Right ventricle myocardium inferior (tissue), 1 donor: ENCODE measurements at places on chromosomes 6 and 20.

DNA sequence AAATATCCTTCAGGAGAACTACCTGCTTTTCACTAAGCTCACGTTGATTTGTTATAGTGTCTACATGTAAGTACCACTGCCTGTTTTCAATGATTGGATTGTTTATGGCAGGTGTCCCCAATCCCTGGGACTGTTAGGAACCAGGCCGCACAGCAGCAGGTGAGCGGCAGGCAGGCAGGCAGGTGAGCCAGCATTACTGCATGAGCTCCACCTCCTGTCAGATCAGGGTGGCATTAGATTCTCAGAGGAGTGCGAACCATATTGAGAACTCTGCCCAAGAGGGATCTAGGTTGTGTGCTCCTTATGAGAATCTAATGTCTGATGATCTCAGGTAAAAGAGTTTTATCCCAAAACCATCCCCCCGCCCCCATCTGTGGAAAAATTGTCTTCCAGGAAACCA, 303.3 kb downstream of the EYA4 start:
- no peak for DNase-seq

DNA sequence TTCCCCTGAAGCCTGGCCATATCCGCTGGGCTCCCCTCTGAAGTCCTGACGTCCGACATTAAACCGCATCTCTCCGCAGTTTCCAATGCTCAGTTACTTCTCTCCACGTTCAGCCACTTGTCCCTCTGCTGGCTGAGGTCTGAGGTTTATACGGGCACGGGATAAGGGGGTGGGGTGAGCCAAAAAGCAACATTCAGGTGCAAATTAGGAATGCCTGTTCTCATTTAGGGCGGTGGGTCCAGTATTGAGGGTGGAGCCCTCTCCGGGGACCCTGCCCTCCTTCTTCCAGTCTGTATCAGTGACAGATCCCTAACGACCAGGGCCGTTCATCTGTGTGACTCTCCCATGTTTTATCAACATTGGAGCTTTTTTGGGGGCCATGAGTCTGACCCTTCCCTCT, 1454.4 kb downstream of the HACE1 start:
- DNase-seq: no peak

DNA sequence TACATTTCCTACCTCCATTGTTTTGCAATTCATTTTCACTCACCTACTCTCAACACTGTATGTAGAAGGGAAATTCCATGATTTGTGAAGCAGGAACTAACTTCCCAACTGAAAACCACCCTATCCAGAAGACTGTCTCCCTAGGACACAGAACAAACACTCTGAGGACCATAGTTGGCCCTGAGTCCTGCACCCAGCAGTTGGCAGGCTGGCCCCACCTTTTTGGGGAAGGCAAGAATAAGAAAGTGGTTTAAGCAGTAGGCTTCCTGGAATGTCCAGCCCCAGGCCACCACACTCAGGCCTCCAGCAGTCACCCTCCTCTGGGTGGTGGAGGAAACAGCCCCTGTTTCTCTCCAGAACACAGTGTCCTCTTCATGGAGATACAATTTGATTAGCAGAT, 258.8 kb downstream of the ARHGAP18 start:
- DNase-seq: no peak

GRCh38 chr6:113600551-113601339, 256.4 kb upstream of the MARCKS start:
- no peak for DNase-seq

DNA sequence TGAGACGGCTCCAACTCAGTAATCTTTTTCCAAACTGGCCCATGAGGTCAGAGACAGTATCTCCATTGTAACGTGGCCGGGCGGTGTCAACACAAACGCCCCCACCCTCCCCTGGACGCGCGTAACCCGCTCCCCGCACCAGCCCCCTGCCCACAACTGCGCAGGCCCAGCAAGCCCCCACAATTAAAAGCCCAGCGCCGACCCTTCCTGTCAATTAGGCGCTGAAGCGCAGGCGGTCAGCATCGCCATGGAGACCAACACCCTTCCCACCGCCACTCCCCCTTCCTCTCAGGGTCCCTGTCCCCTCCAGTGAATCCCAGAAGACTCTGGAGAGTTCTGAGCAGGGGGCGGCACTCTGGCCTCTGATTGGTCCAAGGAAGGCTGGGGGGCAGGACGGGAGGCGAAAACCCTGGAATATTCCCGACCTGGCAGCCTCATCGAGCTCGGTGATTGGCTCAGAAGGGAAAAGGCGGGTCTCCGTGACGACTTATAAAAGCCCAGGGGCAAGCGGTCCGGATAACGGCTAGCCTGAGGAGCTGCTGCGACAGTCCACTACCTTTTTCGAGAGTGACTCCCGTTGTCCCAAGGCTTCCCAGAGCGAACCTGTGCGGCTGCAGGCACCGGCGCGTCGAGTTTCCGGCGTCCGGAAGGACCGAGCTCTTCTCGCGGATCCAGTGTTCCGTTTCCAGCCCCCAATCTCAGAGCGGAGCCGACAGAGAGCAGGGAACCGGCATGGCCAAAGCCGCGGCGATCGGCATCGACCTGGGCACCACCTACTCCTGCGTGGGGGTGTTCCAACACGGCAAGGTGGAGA, at the start of the genes HSPA1A and HSPA1L:
HSPA1A (plus strand) TSS at position 519 of the 814 bp plus-strand sequence; CDS start at position 733, 214 bp downstream.
HSPA1L (minus strand) TSS at position 259 of the 814 bp plus-strand sequence. CDS start 3,311 bp downstream, outside the sequence.
- DNase-seq: peak; percentile 95
